ENCODE measurements at places on chromosomes 3 and 15.

DNA sequence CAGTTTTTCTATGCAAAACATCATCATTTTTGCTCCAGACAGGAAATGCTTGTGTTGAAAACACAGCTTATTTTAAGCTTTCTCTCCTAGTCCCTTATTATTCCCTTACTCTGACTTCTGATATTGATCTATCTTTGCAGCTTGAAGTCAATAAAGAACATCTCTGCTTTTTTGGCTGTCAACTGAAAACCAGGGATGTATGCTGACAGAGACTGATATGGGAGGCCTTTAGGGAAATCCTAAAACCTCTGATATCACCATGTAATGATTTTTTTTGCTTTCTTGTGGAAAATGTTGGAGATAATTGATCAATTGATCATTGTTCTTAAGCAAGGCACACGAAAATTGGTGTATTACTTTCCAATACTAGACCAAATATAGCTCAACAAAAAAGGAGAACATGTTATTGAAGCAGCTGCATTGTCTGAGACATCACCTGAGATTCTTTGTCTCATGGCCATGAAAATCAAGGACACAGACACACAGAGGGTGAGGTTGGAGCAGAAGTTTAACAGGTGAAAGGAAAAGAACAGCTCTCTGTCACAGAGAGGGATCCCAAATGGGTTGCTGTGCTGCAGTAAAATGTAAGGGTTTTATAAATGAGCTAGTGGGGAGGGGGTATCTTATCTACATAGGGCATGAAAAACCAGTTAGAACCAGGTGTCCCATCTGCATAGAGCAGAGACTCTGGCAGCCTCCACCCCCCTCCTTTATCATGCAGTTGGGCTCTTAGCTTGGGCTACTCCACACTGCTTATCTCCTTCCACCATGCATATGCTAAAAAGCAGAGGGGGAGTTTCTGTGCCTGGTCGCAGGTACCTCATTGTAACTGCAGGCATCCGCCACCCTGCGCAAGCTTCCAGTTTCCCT lies 17.0 kb upstream of the SENP7 start:
- DNase-seq, result no peak

GRCh38 chr3:172155897-172156585 lies 116.7 kb downstream of the FNDC3B start:
- peak; percentile 69 for DNase-seq

DNA sequence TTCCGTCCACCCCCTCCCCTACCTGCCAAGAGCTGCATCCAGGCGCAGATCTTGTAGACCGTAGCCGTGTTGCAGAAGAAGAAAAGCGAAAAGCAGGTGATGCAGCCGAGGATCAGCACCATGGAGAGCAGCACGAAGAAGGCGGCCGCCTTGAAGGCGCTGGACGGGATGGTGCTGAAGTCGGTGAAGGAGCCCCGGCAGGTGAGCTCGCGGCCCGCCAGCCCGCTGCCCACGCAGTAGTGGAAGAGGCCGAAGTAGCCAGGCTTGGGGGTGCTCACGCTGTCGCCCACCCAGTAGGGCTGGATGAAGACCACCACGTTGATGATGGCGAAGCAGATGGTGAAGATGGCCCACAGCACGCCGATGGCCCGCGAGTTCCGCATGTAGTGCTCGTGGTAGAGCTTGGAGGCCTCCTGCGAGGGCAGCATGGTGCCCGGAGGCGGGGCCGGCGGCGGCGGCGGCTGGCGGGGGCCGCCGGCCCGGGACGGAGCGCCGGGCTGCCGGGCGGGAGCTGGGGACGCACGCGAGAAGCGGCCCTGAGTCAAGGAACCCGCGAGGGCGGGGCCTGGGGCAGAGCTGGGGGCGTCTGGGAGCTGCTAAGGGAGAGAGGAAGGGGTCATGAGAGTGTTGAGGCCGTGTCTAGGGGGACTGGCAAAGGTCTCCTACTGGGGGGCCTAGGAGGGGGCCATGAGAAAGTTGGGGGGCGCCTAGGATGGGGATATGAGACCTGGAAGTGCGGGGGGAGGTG lies 1.2 kb downstream of the LHFPL4 start:
- DNase-seq, result peak; percentile 0

DNA sequence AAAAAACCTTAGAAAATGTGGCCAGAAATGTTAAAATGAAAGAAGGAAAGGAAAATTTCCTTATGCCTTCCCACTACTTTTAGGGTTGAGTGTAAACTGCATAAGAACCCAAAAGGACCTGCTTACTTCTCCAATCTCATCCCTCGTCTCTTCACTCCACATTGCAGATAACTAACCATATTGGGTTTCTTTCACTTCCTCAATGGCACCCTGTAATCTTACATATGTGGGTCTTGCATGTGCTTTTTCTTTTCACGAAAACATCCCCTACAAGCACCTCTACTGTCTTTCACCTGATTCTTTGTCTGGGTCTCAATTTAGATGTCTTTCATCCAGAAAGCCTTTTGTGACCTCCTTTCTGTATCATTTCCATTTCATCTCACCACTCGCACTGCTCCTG lies 23.1 kb downstream of the EOMES start:
- DNase-seq, result no peak
